ENCODE measurements at places on chromosomes 4 and X.

DNA sequence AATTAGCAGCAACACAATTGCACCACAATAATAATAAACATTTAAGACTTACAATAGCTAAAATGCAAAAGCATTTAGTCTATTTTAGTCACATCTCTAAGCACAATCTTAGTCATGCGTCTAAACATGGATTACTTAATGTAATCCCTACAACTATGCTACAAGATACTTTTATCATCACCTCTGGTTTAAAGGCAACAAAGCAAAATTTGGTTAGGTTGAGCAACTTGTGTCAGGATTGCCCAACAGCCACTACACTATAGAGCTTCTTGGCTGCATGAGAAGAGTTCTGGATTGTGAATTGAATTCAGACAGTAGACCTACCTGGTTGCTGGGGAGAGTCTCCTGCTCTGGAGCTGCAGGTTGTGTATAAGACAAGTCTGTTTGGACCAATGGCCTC is 146.5 kb upstream of the PUDP start:
- DNase-seq, result no peak

DNA sequence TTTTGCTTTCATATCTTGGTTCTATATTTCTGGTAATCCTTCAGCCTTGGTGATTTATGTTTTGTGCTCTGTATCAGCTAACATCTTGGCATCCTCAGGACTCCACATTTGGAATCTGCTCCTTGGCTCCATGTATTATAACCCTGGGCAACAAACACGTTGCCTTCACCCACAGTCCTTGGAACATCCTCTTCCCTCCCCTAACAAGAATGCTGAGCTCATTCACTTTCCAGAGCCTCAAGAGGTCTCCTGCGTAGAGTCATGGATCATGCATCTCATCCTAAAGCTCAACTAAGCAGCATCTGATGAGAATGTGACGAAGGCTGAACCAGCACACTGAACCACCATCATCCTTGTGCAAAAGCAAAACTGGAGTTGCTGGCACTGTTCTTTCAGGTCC is 60.5 kb upstream of the C1GALT1C1 start:
- DNase-seq, result no peak

GRCh38 chrX:13376857-13377549 is 57.1 kb upstream of the ATXN3L start:
- DNase-seq, result no peak

- no peak for DNase-seq
These were observed 115.1 kb downstream of the CAMK2D start for GRCh38 chr4:113646442-113646822.

GRCh38 chr4:141543176-141543575 is 93.2 kb upstream of the IL15 start:
- no peak for DNase-seq

DNA sequence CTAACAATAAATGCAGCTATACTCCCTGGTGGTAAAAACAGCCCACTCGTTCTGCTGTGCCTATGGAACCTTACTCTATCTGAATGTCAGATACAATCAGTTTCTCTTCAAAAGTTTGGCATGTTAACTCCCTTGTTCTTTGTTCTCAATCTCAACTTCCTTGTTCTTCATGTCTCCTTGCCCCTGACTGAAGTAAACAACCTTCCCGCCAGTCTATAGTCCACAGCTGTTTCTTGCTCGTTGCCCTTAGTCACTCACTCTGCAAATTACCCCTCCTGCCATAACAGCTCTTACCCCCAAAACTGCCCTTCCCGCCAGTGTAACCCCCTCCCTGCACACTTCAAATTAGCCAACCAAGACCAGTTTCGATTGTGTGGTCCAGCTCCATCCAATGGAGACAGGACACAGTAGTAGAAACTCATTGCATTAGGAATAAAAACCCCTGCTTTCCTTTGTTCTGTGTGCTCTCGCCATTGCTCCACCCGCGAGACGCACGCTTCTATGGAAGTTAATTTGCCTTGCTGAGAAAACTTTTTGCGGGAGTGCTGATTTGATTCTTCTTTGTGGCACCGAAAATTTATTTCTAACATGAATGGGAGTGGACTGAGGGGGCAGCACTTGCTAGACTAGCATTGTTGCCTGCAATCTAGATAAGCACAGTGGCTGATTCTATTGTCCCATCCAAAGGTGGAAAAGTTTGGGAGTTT is 7.1 kb upstream of the GPR82 start:
- DNase-seq, result no peak

- DNase-seq, result no peak
These were observed 77.6 kb downstream of the NWD2 start for GRCh38 chr4:37322122-37322521.

- no peak for DNase-seq
These were observed 208.2 kb downstream of the APBB2 start for GRCh38 chr4:41006141-41006540.

DNA sequence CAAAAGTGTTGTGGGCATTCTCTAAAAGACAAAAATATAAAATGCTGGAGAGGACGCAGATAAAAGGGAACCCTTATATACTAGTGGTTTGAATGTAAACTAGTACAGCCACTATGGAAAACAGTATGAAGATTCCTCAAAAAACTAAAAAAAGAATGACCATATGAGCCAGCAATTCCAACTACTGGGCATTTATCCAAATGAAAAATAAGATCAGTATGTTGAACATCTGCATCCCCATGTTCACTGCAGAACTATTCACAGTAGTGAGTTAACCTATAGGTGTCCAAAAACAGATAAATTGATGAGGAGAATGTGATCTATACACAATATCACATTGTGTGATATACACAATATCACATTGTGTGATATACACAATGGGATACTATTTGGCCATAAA is 1615.3 kb downstream of the PCDH18 start:
- no peak for DNase-seq

- no peak for DNase-seq
These were observed 9.0 kb upstream of the HNRNPD start for GRCh38 chr4:82382751-82383150.

DNA sequence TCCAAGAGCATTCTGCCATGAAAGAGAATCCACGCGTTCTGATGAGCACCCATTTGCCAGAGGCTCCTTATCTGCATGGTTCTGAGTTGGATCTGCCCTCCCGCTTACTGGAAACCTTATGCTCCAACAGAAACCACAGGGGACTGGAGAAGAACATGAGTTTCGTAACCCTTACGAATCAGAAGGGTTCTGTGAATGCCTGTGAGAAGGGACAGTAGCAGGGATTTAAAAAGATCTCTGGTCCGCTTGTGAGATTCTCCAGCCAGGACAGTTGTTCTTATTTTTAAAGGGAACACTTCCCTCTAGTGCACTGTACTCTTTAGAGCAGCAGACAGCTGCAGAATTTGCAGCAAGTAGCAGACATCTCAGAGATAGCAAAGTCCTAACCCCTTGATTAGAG is 22.5 kb upstream of the CENPU start:
- no peak for DNase-seq

DNA sequence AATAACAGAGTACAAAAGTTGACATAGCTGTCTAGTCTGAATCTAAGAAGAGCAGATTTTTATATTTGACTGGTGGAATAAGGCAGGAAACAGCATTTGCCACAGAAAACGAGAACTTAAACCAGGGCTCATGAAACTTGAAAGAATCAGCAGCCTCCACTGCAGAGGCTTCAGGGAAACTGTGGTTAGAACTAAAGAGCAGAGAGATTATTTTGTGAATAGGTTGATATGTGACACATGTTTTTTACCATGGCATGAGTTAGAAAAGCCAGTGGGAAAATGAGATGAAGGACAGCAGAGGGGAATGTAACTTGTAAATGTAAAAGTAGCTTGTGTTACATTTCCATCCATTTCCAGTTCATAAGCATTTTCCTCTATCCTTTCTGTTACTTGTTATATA is 63.7 kb upstream of the CAMK2D start:
- no peak for DNase-seq

DNA sequence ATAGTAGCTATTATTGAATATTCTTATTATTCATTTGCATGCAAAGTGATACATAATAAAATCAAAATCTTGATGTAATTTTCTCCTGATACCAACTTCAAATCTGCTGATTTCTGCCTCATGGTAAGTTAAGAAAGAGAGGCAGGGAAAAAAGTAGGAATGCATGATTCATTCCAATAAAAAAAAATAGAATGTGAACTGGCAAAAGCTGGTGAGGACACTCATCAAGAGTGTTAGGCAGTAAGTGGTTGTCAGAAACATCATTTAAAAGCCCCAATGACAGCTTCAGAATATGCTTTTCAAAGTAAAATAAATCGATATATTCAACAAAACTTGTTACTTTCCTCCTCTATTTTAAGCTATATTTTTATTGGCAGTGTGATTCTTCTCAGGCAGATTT is 979.1 kb downstream of the TECRL start:
- no peak for DNase-seq

DNA sequence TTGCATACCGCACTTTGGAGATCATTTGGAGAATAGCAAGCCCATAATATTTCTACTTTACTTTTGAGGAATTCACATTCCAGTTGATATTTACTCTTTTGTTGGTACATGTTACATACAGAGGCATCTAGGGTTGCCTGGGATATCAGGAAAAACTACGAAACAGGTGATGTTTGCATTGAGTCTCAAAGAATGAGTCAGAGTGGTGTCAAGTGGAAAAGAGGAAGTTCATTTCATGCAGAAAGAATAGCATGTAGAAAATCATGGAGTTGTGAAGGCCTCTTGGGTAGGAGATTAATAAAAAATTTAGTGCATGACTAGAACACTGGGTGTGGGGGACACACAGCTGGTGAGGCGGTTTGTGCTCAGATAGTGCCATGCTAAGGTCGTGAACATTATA is 33.5 kb upstream of the ELOVL6 start:
- no peak for DNase-seq

- DNase-seq, result no peak
These were observed 351.0 kb upstream of the SPANXN1 start for GRCh38 chrX:144896323-144896722.

- no peak for DNase-seq
These were observed 4.7 kb upstream of the CD40LG start for GRCh38 chrX:136643243-136643642.

GRCh38 chr4:184895012-184895695 is 69.4 kb upstream of the ACSL1 start:
- DNase-seq, result no peak

- no peak for DNase-seq
These were observed 61.3 kb downstream of the DCTD start for GRCh38 chr4:182855877-182856276.

DNA sequence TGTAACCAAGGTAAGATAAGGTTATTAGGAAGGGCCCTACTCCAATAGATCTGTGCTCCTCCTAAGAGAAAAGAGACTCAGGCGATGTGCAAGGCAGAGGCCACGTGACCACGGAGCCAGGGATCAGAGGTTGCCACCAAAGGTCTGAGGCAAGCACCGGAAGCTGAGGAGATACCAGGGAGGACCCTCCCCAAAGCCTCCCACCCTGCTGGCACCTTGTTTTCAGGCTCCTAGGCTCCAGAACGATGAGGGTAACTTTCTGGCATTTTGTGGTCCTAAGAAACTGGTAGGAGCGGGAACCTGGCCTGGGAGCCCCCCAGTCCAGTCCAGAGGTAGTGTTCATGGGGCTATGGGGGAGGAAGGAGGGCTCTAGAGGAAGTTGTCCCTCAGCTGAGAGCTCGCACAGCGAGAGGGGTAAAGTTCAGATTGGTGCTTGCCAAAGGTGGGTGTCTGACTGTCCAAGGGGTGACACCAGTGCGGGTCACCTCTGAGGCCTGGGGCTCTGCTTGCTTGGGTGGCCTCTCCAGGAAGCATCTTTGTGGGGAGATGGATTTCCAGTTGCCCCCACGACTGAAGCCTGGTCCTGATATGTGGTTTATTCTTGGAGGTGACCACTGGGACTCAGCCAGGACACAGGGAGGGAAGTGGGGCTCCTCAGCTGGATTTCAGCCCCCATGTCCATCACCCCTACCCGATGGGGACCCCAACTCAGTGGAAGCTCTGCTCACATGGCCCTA is 7.5 kb upstream of the LETM1 start:
- DNase-seq, result no peak

GRCh38 chrX:68749426-68749825 is 79.4 kb upstream of the EFNB1 start:
- no peak for DNase-seq

DNA sequence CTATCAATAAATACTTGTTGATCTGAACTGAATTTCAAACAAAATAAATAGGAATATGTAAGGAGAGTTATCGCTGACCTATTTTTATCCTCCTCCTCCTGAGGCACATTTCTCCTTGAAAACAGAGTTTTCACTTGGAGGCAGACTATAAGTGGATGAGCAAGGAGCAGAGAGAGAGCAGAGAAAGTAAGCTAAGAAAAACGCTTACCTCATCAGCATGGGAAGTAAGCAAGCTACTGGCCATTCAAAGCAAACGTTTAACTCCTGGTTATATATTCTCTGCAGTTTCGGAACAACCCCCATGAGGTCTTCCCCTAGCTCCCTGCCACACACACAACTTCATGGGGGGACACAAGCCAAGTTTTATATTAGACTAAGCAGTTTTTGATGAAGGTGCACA is 13.2 kb downstream of the ZDHHC9 start:
- no peak for DNase-seq

Data from activated CD4-positive, alpha-beta T cell treated with anti-CD3 and anti-CD28 coated beads for 24 hours (primary cell).